Fibroblast of skin of left biceps (primary cell): ENCODE measurements at places on chromosomes 2 and 18.

DNA sequence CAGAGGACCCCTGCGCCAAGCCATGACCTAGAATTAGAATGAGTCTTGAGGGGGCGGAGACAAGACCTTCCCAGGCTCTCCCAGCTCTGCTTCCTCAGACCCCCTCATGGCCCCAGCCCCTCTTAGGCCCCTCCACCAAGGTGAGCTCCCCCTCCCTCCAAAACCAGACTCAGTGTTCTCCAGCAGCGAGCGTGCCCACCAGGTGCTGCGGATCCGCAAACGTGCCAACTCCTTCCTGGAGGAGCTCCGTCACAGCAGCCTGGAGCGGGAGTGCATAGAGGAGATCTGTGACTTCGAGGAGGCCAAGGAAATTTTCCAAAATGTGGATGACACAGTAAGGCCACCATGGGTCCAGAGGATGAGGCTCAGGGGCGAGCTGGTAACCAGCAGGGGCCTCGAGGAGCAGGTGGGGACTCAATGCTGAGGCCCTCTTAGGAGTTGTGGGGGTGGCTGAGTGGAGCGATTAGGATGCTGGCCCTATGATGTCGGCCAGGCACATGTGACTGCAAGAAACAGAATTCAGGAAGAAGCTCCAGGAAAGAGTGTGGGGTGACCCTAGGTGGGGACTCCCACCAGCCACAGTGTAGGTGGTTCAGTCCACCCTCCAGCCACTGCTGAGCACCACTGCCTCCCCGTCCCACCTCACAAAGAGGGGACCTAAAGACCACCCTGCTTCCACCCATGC, 3.0 kb downstream of the PROC start:
- DNase-seq = no peak

DNA sequence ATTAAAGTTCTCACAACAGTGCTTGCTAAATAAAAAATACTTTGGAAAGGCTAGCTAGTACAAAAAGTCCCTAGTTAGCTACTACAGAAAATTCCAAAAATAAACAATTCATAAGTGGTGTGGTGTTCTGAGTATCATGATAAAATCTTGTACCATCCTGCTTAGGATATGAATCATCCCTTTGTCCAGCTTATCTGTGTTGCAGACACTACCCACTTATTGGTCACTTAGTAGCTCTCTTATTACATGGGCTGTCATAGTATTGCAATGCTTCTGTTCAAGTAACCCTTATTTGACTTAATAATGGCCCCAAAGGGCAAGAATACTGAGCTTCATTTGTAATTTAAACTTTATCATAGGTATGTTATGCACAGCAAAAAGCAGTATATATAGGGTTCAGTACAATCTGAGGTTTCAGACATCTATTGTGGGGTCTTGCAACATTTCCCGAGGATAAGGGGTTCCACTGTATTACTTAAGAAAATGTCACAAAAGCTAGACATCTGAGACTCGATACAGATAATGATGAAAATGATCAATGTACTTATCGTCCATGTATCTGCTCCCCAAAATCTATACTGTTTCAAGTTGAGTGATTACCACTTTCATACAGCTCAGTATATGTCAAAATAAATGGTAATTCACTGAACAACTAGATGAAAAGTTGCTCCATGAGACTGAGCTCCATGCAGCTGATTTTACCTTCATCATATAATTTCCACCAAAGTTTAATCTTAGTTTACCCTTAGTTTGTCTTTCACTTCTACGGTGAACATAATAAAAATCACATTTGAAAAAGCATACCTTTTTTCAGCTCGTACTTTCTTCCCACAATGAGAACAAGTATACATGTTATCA, 93.8 kb downstream of the C2orf74 start:
- DNase-seq = no peak

GRCh38 chr2:43943323-43943722, 52.5 kb downstream of the LRPPRC start:
- DNase-seq = no peak

DNA sequence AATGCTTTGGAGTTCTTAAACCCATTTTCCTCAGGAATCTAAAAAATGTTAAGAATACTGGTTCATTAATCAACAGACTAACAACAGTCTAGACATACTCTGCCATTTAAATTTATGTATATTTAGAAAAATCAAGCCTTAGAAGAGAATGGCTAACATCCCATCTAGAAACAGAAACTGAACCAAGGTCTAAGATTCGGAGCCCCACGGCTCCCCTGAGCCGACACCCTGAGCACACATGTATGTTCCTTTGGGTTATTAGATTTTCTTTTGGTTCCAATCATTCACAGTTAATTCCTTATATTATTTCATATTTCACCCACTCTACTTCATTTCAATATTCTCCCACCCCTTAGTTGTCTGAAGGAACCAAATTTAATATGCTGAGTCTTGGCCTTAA, 94.8 kb upstream of the HNRNPA3 start:
- no peak for DNase-seq

GRCh38 chr2:232365621-232366321, 12.8 kb upstream of the ALPP start:
- DNase-seq = no peak

DNA sequence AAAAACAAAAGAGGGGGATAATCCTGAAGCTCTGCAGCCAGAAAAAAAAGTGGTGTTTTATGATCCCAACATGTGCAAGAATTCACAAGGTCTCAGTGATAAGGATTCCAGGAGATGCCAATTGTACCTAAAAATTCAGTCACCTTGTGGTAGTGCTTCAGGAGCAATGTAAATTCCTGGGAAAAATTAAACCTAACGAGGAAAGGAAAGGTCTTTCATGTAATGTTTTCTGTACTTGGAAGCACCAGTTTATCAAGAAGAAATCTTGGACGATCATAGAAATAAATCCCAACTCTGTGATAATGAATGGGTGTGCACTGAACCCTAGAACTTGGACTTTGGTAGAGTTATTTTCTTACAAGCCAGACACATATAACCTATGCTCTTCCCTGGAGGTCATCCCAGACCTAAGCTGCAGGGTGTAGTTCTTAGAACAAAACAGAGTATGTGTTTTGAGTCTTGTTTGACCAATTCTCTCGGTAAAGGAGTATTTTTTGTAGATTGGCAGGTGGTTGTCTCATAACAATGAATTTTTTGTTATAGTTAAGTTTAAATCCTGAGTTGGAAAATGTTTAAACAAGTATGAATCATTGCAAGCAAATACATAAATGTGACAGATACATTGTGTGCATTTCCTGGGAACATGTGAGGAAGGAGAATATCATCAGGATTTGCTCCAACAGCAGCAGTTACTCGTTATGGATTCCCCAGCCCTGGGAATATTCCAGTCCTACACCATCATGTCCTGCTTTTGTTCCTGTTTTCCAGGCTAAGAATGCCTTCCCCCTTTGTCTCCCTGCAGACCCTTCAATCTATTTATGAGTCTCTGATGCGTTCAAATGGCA, 224.6 kb downstream of the NAPG start:
- no peak for DNase-seq

DNA sequence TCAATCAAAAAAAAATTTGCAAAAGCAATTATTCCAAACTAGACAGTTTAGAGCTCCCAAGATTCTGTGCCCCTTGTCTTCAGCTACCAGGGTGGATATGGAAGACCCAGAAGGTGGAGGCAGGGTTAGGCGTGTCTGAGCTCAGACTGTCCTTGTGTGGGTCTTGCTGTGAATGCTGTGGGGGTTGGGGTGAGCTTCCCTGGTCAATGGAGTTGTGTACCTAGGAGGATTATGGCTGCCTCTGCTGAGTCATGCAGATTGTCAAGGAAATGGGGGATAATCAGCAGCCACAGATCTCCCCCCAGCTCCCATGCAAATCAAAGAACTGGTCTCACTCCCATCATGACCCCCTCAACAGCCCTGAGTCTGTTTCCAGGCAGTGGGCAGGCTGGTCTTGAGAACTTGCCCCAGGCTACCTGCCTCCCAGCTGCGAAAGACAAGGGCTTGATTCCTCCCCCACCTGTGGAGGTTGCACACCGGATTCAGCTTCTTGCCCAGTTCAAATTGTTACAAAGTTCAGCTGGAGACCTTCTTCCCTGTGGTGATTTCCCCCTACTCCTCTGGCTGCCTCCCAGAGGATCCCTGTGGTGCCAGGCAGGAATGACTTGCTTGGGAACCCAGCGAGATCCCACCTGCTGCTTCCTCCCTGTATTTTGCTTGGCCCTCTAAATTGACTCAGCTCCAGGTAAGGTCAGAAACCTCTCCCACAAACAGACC, 77.0 kb downstream of the RAD51AP2 start:
- DNase-seq = no peak

GRCh38 chr2:190407662-190408537, at the start of gene MFSD6:
Gene MFSD6 (plus strand): TSS chr2:190408355. CDS start chr2:190436030, 27,675 bp downstream.
- no peak for DNase-seq

- DNase-seq = no peak
Observed at GRCh38 chr2:145777914-145778313, 1258.0 kb upstream of the ZEB2 start.
